Stimulated activated CD4-positive, alpha-beta T cell treated with anti-CD3 and anti-CD28 coated beads, TNF-alpha, amount 100 ng/mL, for 24 hours (primary cell): ENCODE measurements at places on chromosomes 2 and 18.
A peak's percentile ranks its signal among the peaks of the same experiment; 100 is the strongest.

DNA sequence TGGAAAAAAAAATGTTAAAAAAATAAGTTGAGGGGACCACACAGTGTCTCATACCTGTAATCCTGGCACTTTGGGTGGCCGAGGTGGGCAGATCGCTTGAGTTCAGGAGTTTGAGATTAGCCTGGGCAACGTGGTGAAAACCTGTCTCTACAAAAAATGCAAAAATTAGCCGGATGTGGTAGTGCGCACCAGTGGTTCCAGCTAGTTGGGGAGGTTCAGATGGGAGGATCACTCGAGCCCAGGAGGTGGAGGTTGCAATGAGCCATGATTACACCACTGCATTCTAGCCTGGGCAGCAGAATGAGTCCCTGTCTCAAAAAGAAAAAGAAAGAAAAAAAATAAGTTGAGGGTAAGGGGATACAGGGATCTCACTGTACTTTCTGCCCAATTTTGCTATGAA, 6.1 kb upstream of the KYNU start:
- no peak for DNase-seq

- DNase-seq = no peak
These were observed 14.1 kb downstream of the SLC4A3 start for GRCh38 chr2:219641390-219642068.

DNA sequence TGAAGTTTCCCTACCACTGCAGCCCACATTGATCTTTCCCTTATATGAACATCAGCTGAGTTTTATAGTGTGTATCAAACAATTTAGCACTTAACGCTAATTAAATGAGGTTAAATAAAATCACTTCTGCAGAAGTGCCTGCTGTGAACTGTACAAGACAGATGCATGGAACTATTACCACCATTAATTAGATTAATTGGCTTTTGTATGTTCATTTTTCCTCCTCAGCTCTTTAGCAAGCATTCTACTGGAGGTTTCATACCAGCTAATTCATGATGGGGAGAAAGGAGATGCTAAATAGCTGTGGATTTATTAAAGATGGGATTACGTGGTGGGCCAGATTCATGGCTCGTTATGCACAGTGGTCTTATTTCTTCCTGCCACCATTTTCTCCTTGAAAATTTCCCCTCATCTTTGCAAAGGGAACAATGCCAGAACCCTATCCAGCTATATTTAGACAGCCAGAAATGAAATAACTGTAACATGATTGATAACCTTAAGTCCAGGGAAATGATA, 96.7 kb downstream of the CNTNAP5 start:
- DNase-seq = no peak

GRCh38 chr2:18900691-18901141, 311.3 kb upstream of the NT5C1B start:
- DNase-seq = no peak

DNA sequence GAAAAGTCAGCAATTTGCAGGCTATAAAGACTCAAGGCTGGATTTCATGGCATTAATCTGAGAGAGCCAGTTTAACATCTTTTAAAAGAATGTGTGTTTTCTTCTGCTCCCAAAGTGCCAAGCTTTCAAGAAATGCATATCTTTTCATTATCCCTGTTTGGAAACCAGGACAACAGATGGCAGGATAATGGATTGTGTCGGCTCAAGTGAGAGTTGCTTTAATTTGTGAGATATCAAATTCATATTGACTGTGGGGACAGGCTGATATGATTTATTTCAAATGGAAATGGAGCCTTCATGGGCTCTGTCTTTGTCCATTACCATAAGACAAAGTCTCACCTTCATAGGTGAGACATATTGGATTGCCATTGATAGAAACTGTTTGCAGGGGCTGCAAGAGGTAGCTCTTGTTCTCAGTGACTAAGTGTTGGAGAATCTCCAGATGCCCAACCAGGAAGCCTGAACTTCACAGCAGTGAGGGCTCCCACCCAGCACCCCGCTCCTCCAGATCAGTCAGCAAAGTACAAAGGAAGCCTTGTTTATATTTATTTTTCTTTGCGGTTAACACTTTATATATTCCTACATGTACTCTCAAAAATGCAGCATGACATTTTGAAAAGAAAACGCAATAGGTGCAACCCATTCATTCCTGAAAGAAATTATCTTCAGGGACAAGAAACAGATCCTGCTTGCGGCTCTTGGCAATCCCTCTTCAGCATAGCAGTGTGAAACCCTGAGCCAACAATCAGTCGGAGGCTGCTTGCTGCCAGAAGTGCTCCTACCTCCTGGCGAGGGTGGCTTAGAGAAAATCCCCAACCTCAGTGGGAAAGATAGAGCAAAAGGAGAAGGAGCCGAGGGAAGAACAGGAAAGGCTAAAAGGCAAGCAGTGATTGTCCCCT, 65.8 kb upstream of the ATL2 start:
- DNase-seq = no peak

GRCh38 chr2:188765522-188766470, 208.4 kb upstream of the COL3A1 start:
- DNase-seq = no peak

DNA sequence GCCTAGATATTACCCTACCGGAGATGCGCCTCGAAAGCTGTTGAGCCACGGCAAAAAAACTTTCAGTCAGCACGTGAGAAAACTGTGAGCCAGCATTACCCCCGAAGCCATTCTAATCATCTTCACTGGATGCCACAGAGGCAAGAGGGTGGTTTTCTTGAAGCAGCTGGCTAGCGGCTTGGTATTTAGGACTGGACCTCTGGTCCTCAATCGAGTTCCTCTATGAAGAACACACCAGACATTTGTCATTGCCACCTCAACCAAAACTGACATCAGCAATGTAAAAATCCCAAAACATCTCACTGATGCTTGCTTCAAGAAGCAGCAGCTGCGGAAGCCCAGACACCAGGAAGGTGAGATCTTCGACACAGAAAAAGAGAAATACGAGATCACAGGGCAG, 52.8 kb upstream of the SLC66A3 start:
- no peak for DNase-seq

GRCh38 chr2:200470230-200470629, 39.6 kb downstream of the KCTD18 start:
- DNase-seq = no peak

- no peak for DNase-seq
These were observed 410.8 kb upstream of the ZNF804A start for GRCh38 chr2:184187421-184187971.

- DNase-seq = no peak
These were observed 3.9 kb downstream of the UBXN4 start for GRCh38 chr2:135745545-135745944.

DNA sequence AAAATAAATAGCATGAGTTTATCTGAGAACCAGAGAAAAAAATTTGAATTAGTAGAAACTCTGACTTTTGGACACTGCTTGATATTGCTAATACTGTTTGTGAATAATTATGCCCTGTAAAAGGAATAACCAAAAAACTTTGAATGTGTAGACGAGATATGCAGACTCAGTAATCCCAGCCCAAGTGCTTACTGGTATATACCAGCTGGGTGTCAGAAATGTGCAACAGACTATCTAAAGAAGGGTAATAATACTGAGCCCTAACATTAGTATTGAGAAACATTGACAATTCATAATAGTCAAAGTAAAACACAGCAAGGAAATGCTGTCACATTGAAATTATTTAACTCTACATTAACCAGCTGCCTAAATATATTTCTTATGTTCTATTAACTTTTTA, 60.5 kb upstream of the ZC3H15 start:
- no peak for DNase-seq

GRCh38 chr18:54100466-54100865, 124.0 kb downstream of the MBD2 start:
- DNase-seq = no peak

- peak; percentile 21 for DNase-seq
These were observed at the start of gene PSMA8 for GRCh38 chr18:26133652-26134051. PSMA8 (plus strand) TSS chr18:26133869; CDS start chr18:26133966, 97 bp downstream.

GRCh38 chr2:177693658-177694339, 301.2 kb downstream of the AGPS start:
- no peak for DNase-seq

- no peak for DNase-seq
These were observed 428.6 kb downstream of the ERBB4 start for GRCh38 chr2:212109792-212110680.

GRCh38 chr2:56021136-56021474, 97.5 kb upstream of the EFEMP1 start:
- DNase-seq = no peak

GRCh38 chr2:144261966-144262365, 258.0 kb downstream of the ZEB2 start:
- no peak for DNase-seq

DNA sequence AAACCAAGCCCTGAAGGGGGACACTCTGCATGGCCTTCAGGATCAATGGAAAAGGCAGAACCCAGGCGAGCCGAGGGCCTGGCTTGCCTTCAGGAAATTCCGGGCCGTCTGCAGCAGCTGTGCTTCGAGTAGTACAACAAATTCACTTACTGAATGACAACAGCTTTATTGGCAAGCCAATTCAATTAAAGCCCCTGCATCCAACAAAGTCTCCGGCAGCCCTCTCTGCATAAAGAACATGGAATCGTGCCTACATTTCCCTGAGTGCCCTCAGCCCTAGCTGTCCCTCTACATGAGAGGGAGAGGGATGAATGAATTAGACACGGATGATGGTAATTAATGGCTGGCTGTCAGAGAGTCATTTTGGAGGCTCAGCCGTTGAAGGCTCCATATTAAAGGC, 189.0 kb downstream of the BCL11A start:
- no peak for DNase-seq

- no peak for DNase-seq
These were observed 96.0 kb downstream of the ACKR3 start for GRCh38 chr2:236665572-236666118.

- no peak for DNase-seq
These were observed 196.5 kb upstream of the THUMPD2 start for GRCh38 chr2:39975476-39976020.
